ENCODE measurements at places on chromosomes 16 and 17.

DNA sequence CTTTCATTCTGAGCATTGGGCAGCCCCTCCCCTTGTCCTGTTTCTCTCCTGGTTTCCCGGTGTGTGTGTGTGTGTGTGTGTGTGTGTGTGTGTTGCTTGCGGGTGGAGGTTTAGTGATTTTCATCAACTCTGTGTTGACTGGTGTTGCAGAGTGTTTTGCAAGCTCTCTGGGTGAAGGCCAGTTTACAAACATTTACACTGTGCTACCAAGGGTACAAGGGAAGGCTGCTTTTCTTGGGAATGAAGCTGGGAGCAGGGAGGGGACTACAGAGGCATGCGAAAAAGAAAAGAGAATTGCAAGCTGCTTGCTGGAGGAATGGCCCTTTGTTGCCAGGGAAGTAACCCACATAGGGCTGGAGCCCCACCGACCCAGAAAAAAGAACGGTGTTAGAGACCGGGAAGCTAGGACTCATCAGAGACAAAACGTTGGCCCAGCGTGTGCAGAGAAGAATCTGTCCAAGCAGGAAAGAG is 29.6 kb downstream of the HS3ST3B1 start:
- no peak for DNase-seq

- DNase-seq = no peak
Observed at GRCh38 chr16:68778551-68779231, 41.6 kb downstream of the CDH1 start.

GRCh38 chr17:81113158-81113724 is 52.1 kb upstream of the PVALEF start:
- DNase-seq = no peak

GRCh38 chr17:31575043-31575442 is 183.6 kb downstream of the RAB11FIP4 start:
- no peak for DNase-seq

- DNase-seq = peak; percentile 31
Observed at GRCh38 chr16:85402910-85403692, 210.0 kb upstream of the GSE1 start.

GRCh38 chr17:38451840-38452529 is 23.7 kb downstream of the ARHGAP23 start:
- DNase-seq = peak; percentile 65

DNA sequence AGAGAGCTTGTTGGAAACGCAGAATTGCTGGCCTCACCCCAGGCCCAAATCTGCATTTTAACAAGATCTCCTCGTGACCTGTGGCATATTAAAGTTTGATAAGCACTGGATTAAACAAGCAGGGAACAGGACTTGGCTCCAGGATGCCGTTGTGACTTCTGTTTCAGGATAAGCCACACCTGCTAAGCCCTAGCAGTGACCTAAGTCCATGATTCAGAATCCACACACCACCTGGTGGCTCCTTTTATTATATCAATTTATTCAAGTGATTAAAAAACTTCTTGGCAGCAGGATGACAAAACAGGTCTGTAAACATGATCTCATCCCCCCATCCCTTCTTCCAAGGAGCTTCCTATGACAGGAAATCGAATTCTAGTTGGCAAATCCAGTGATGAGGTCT is 9.1 kb downstream of the NAGPA start:
- DNase-seq = no peak

DNA sequence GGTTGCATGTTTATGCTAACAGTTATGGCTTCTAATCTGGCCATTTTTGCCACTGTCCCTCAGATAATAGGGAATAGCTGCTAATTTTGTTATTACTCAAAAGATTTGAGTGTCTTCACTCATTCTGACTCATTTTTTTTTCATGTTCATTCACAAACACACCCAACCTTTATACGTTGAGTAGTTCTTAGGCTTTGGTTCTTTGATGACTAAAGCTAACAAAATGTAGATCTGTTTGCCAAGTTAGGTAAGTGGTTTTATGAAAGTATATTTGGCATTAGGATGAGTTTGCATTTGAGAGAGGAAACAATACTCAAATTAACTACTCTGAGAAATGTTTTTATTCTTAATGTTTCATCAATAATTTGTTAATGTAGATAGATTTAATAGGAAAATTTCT is 3.6 kb downstream of the MAP2K4 start:
- DNase-seq = no peak

DNA sequence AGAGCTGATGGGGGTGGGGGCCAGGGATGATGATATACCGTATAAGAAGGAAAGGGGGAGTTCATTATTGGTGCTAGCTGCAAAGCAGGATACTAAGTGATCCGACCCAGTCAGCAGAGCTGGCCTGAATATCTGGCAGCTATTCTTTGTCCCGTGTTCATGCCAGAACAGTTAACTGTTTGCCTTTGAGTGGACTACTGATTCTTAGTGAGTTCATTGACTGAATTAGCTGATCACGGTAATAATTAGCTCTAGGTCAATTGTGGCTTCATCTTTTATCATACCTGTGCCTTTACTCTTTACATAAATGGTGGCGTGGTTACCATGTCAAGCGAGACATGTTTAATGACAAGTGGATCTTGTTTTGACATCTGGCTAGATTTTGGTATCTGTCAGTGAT is 5.3 kb downstream of the KPNB1 start:
- no peak for DNase-seq

DNA sequence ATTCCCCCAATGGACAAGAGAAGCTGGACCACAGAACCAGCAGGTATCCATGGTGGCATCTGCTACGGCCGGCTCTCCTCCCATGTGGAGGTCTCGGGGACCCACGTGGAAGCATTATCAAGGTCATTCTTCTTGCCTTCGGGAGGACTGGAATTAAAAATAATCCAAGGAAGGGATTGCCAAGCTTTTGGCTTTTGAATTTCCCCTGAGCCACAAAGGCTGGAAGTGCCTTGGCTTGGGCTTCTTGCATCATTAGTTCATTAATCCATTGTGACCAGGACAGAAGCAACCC is 16.1 kb downstream of the NAGPA start:
- no peak for DNase-seq

DNA sequence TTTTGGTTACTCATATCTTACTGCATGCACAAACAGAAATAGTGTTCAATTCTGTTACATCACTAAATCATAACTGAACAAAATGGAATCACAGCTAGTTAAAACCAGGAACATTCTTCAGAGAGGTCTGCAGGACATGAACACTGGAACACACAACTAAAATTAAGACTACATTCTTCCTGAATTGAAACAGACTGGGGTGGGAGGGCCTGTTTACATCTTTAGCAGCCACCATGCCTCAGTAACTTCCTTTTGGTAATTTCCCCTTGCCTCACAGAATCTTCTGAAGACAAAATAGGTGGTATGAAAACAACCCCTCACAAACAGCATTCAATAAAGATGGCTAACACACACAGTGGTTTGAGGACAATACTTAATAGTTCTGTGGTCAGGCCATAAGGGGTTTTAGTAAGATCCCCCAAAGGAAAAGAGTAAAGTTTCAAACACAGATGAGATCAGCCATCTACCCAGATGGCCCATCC is 6.5 kb downstream of the MARF1 start:
- DNase-seq = no peak

DNA sequence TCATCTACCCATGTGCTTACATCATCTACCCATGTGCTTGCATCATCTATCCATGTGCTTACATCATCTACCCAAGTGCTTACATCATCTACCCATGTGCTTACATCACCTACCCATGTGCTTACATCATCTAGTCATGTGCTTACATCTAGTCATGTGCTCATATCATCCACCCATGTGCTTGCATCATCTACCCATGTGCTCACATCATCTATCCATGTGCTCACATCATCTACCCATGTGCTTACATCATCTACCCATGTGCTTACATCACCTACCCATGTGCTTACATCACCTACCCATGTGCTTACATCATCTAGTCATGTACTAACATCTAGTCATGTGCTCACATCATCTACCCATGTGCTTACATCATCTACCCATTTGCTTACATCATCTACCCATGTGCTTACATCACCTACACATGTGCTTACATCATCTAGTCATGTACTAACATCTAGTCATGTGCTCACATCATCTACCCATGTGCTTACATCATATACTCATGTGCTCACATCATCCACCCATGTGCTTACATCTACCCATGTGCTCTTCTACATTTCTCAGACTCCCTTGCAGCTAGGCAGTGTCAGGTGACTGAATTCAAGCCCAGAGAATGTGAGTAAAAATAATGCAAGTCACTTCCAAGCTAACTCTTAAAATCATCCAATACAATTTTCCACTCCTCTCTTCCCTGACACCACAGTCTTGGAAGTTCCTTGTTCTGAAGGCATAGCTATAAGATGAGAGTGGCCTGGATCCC is 196.8 kb downstream of the CBLN1 start:
- no peak for DNase-seq

- no peak for DNase-seq
Observed at GRCh38 chr17:71458322-71458721, 662.5 kb upstream of the SOX9 start.

GRCh38 chr16:89297910-89298545 is 80.5 kb downstream of the ZNF778 start:
- no peak for DNase-seq

- DNase-seq = no peak
Observed at GRCh38 chr17:78173097-78173715, 4.8 kb downstream of the SYNGR2 start.

DNA sequence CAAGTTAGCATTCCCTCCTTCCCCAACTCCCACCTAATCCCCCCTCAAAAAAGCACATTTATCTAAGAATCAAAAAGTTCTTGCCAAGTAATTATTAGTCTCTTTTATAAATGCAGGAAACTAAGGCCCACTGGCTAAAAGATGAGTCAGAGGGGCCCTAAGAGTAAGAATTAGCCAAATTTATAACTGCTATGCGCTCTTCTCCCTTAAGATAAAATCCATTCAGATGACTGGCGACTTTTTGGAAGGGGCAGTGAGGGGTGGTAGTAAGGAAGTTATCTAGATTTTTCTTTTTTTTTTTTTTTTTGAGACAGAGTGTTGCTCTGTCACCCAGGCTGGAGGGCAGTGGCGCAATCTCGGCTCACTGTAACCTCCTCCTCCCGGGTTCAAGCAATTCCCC is 17.1 kb downstream of the ZNF652 start:
- DNase-seq = no peak

- no peak for DNase-seq
Observed at GRCh38 chr17:79648181-79648831, 37.5 kb upstream of the RBFOX3 start.

- DNase-seq = no peak
Observed at GRCh38 chr17:19725486-19725885, 9.1 kb upstream of the SLC47A2 start.

- peak; percentile 83 for DNase-seq
Observed at GRCh38 chr17:32253117-32253611, 12.5 kb upstream of the RHBDL3 start.

- no peak for DNase-seq
Observed at GRCh38 chr17:75411328-75412067, 6.0 kb upstream of the GRB2 start.

DNA sequence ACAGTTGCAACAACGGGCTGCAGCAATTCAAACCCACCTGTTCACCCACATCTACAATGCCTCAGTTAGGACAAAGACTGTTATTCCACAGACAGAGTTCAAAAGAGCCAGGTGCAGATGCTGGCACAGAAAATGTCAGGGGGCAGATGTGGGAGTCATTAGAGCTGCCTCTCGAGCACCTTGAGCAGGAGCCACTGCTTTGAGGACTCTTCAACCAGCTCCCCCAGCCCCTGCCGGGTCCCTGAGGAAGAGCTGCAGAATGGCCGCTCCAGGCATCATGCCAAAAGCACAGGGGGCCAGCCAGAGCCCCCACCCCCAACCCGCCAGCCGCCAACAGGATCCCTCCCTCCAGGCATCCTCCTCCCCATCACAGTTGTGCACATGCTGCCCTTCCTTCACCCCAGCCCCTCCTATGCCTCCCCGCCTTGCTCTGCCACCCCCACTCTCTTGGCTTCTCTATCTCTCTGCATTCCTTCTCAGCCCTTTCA is 20.8 kb downstream of the C17orf67 start:
- DNase-seq = no peak

GRCh38 chr17:12789481-12790248 is at the start of gene ARHGAP44:
Gene ARHGAP44 (plus strand): TSS chr17:12789498. CDS start chr17:12789839, 341 bp downstream.
- peak; percentile 78 for DNase-seq

DNA sequence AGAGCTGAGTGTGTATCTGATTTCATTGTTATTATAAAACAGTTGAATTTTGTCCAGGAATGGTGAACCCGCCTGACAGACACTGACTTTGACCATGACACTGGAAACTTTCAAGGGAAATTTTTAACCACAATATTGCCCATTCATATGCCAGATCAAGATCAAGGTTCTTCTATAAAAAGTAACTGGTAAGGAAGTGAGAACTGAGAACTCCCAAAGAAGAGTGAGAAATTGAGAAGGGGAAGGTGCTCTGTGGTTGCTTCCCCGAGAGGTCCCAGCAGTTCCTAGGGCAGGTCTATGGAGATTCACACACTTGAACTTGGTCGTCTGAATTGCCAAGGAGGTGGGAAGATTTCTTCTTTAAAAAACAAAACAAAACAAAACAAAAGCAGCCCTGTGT is 27.3 kb downstream of the SLC6A4 start:
- DNase-seq = no peak

- no peak for DNase-seq
Observed at GRCh38 chr16:67966549-67967182, 1.8 kb downstream of the SLC12A4 start.

- DNase-seq = no peak
Observed at GRCh38 chr17:49965524-49965909, 3.5 kb upstream of the DLX4 start.

DNA sequence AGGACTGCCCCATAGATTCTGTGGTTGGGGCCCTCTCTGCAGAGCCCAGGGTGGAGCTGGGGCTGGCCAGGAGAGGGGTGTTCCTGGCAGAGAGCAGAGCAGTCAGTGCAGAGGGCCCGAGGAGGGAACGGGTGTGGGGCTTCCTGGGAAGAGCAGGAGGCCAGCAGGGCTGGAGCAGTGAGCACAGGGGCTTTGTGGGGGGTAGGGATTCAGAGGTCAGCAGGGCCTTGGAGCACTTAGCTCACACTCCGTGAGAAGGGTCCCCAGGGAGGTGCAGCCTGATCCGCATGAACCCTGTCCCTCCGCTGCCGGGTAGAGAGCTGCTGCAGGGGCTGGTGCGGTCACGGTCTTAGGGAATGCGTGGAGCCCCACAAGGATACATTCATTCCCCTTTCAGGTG is 113.0 kb upstream of the CIBAR2 start:
- DNase-seq = no peak

- no peak for DNase-seq
Observed at GRCh38 chr17:81050645-81051625, 16.0 kb downstream of the BAIAP2 start.

DNA sequence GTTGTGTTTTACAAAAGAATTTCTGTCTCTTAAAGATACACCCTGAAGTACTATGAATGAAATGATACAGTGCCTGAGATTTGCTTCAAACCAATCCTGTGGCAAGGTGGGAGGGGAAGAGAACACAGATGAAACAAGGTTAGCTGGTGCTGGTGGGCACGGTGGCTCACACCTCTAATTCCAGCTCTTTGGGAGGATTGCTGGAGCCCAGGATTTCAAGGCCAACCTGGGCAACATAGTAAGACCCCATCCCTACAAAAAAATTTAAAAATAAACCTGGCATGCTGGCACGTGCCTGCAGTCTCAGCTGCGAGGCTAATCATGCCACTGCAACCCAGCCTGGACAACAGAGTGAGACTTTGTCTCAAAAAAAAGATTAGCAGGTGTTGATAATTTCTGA is 67.3 kb upstream of the FA2H start:
- no peak for DNase-seq

GRCh38 chr16:73427164-73427563 is 379.2 kb upstream of the ZFHX3 start:
- DNase-seq = no peak
